ENCODE measurements at places on chromosomes 7 and 10.

GRCh38 chr10:115417585-115418265, 324.6 kb downstream of the ATRNL1 start:
- DNase-seq = peak; percentile 2

GRCh38 chr10:125102246-125102645, 58.1 kb downstream of the CTBP2 start:
- DNase-seq = no peak

- no peak for DNase-seq
Measured at GRCh38 chr7:129741743-129742213, 130.3 kb downstream of the NRF1 start.

GRCh38 chr10:117399341-117400196, 24.3 kb upstream of the PDZD8 start:
- DNase-seq = no peak

GRCh38 chr7:90455163-90456030, 14.0 kb upstream of the PTTG1IP2 start:
- DNase-seq = peak; percentile 7

GRCh38 chr10:1631282-1631681, 106.0 kb downstream of the ADARB2 start:
- DNase-seq = no peak

DNA sequence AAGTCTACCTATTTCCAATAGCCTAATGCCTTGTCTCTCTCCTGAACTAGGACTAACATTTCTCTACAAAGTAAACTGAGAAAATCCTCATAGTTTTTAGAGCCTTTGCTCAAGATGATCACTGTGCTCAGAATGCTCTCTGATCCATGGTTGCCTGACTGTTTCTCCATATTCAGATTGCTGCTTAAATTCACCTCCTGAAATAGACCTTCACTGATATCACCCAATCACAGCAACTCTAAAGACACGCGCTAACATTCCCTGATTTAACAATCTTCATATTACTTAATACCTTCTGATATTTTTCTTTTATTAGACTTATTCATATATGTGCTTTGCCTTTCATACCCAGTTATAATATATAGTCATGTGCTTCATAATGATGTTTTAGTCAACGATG, 148.9 kb upstream of the SP4 start:
- DNase-seq = no peak

DNA sequence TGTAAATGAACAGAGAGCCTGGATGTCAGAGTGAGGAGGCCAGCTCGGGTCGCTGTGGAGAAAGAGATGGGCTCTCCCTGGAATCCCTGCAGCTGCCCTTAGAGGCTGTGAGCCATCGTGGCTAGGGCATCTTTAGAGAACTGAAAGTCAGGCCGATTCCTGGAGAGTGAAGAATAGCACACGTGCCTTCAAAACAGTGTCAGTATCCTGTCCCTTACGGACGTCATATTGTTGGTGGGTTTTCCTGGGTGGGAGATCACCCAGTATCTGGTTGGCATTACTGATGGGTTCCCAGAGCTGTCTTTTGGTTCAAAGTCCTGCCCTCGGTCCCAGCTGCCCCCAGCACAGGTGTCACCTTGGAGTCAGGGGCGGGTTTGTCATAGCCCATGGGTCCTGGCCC, 25.3 kb downstream of the IKZF1 start:
- DNase-seq = no peak

DNA sequence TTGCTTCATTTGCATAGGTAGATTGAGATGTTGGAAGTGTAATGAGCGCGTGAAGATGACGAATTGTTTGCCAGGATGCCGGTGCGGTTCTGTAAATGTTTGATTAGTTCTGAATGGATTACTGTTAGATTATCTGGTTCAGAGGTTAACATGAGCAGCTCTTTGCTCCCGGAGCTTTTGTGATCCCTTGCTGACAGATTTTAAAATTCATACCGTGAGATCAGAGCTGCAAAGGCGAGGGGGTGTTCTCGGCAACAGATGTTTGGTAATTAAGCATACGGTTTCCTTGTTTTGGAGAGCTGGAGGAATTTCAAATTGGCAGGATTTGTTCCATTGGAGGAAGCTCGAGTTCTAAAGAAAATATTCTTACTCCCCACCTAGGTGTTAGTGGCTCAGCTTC, 237.8 kb upstream of the GPR26 start:
- no peak for DNase-seq

GRCh38 chr10:7817984-7818294, 366 bp upstream of the TAF3 start:
- no peak for DNase-seq

DNA sequence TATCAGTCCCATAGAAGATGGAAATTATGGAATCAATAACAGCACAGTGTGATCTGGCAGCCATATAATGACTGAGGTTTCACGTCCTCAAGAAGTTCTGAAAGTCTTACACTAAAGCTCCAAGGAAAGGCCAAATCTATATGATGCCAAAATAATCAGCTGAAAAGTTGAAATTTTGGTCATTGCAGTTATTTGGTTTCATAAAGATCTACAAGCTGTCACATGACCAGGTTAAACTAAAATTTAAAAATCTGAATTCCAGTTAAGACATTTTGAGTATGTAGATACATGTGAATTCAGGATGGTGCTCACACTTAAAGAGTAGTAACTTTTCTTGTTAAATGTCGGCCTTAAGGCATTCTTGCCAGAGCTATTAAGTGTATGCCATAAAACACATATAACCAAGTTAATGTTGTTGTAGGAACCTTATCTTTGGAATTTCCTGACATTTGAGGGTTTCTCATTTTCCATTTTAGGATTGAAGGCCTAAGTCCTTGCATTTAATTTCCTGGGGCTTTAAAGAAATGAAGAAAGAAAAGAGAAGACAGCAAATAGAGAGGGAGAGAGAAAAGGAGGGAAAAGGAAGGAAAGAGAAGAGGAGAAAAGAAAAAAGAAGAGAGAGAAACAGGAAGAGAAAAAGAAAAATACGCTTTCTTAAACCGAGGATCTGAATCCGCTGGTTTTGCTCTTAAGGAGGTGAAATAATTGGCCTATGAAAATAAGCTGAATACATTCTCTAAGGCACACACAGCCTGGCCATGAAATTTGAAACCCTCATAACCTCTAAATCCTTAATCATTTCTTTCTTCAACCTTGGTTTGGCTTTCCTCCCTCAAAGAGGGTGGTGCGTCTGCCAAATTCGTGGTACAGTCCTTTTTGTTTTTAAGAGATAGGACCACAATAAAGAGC, 43.8 kb downstream of the DENND2A start:
- DNase-seq = no peak

- DNase-seq = no peak
Measured at GRCh38 chr7:78864339-78864738, 589.1 kb downstream of the MAGI2 start.

GRCh38 chr7:43721193-43721806, 8.0 kb downstream of the COA1 start:
- DNase-seq = no peak

DNA sequence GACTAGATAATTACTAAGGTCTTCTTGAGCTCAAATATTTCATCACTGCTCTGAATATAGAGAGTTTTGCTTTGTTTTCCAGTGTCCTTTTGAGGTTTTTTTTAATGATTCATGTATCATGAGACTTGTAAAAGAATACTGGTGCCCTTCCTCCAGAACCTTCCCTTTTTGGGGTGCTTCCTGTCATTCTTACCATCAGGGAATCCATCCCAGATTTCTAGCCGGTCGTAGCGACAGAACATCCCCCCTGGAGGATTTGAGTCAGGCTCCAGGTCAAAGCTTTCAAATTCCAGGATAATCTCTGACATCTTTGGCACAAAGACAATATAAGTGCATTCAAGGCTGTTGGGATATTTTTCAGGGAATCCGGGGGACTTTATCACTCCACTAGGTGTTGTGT, 71.0 kb downstream of the NRP1 start:
- DNase-seq = no peak
